ENCODE measurements at places on chromosomes 2 and 18. TPM values are rescaled to one million over a fixed set of nuclear protein-coding genes. Genes with fewer than 3 reads are reported as not detected.

CCDC121 gene
- 0.68 TPM for total RNA-seq

CABYR gene
- total RNA-seq: 1.6 TPM

ARL4C gene
- 65.1 TPM for total RNA-seq

GPR39 gene
- not detected for total RNA-seq

TRIB2 gene
- 5.1 TPM for total RNA-seq

DGUOK gene
- total RNA-seq: 97.1 TPM

REG3A gene
- total RNA-seq: not detected

CRYBA2 gene
- not detected for total RNA-seq

- H3K27ac ChIP-seq: no peak overlapping the region
- no peak for DNase-seq
- H3K4me3 ChIP-seq: no peak overlapping the region
- H3K36me3 ChIP-seq: no peaks in the 10 kb centered on the region
- peaks cover 3% of the 10 kb centered on the region for H3K27me3 ChIP-seq
Measured at GRCh38 chr2:94762600-94762999, 108.6 kb upstream of the TEKT4 start.

DNA sequence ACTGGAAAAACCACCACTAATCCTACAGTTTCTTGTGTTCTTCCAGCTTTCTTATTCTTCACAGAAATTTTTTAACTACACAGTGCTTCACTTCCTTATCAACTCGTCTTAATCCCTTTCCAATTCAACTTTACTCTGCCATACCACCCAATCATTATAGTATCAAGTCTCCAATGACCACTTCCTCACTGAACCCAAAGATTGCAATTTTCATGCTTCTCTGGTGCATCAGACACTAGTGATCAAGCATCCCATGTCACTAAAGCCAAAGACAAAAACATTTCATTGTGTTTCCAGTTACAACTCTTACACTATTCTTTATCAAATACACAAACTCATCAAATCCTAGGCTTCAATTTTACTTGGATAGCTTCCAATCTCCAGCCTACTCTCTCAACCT lies 9.5 kb downstream of the CHAC2 start:
- no peak overlapping the region for H3K4me3 ChIP-seq
- no peak for DNase-seq
- no peaks in the 10 kb centered on the region for H3K27me3 ChIP-seq

- H3K36me3 ChIP-seq: peaks cover 2% of the 10 kb centered on the region
- no peaks in the 10 kb centered on the region for H3K27me3 ChIP-seq
- DNase-seq: no peak
Measured at GRCh38 chr2:238484522-238485452, 58.1 kb downstream of the ASB1 start.

DNA sequence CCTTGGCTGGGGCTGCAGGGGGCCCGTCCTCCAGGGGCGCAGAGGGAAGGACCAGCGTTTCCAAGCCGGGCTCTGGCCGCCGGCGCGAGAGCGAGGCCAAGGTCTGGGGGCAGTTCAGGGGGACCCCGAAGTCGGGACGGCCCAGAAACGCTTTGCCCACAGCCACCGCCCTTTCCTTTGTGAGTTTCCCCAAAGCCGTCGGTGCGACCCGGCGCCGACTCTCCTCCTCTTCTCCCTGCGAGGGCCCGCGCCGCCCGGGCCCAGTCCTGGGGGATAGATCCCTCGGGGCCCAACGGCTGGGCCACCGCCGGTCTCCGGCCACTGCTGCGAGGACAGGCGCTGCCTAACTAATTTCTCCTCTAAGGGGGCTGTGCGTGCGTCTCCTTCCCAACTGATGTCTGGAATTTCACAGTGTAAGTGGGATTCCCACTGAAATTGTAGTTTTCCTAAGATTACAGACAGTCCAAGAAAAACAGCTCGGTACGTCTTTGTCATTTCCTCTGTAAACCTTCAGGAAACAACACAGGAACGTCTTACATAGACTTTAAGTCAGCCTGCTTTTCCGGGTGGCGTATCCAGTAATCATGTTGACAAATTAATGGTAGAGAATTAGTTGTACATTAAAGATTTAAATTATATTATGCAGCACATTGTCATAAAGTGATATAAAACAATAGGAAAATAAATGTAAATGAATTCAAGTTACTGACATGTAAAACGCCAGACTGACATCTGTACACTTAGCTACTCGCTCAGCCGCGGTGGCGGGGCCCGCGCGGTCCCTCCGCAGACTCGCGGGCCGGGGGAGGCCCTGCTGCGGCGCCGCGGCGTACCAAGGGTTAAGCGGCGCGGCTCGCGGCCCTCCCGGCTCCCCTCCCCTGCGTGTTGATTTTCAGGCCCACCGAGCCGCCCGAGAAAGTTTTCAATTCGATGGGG lies 139.4 kb upstream of the SIX3 start:
- peak overlapping the region; percentile 63 for H3K4me3 ChIP-seq
- no peak overlapping the region for H3K27ac ChIP-seq
- DNase-seq: peak; percentile 8
- peaks cover 99% of the 10 kb centered on the region for H3K27me3 ChIP-seq

DNA sequence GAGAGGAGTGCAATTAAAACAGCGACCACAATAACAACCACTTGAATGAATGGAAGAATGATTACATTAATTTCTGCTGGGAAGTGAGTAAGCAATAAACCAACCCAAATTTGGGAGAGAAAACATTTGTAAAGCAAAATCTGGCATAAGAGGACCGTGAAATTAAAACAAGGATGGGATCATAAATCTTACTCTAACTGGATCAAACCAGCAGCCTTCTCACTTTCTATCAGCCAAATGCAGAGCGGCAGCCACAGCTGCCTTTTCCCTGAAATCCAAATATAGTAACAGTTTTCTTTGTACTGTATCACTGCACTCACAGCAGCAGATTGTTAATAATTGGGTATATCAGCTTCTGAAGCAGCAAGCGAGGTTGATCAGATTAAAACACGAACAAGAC lies 245.2 kb upstream of the REG3G start:
- no peak for DNase-seq
- no peaks in the 10 kb centered on the region for H3K36me3 ChIP-seq
- H3K4me3 ChIP-seq: no peak overlapping the region
- no peaks in the 10 kb centered on the region for H3K27me3 ChIP-seq
- H3K4me1 ChIP-seq: no peaks in the 10 kb centered on the region
- no peak overlapping the region for H3K27ac ChIP-seq

DNA sequence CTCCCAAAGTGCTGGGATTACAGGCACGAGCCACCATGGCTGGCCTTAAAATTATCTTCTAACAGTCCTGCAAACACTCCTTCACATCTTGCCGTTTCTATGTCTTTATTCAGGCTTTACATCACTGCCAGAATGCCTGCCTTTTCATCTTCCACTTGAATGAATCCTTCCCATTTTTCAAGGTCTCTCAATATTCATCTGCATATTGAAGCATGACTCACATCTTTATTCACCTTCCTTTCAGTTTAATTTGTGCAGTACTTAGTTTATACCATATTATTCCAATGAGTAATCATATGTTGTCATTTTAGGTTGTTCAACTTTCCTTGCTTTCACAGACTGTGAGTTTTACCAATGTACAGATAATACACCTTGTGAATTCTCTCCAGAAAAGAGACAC lies 510.1 kb upstream of the PIK3C3 start:
- DNase-seq: no peak
- H3K27me3 ChIP-seq: peaks cover 3% of the 10 kb centered on the region
- no peaks in the 10 kb centered on the region for H3K36me3 ChIP-seq
- no peak overlapping the region for H3K27ac ChIP-seq
- no peaks in the 10 kb centered on the region for H3K4me1 ChIP-seq

GRCh38 chr2:222753251-222753824 lies 81.9 kb downstream of the MOGAT1 start:
- no peak for DNase-seq
- no peaks in the 10 kb centered on the region for H3K36me3 ChIP-seq
- no peaks in the 10 kb centered on the region for H3K27me3 ChIP-seq
- H3K4me3 ChIP-seq: no peak overlapping the region
- no peak overlapping the region for H3K27ac ChIP-seq

DNA sequence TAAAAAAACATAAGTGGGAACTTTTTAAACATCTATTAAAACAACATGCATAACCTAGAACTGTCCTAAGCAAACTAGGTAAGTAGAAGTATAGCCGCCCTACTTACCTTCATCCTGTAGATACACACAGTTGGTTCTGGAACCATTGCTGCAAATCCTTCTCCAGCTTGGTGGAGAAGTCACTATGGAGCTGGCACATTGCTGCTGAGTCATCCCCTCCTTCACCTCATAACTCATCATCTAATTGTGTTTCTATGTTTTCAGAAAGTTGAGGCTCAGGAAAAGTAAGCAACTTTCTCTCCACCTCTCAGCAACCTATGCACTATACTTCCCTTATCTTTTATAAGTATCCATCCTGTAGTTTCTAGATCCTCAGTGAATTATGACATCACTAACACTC lies 269.8 kb upstream of the MMADHC start:
- H3K27ac ChIP-seq: no peak overlapping the region
- H3K4me3 ChIP-seq: no peak overlapping the region
- H3K4me1 ChIP-seq: no peaks in the 10 kb centered on the region
- H3K36me3 ChIP-seq: no peaks in the 10 kb centered on the region
- H3K27me3 ChIP-seq: no peaks in the 10 kb centered on the region

- H3K27me3 ChIP-seq: no peaks in the 10 kb centered on the region
- H3K27ac ChIP-seq: no peak overlapping the region
- H3K4me3 ChIP-seq: no peak overlapping the region
- no peak for DNase-seq
- no peaks in the 10 kb centered on the region for H3K36me3 ChIP-seq
Measured at GRCh38 chr2:164368896-164369295, 252.4 kb downstream of the GRB14 start.

- no peaks in the 10 kb centered on the region for H3K27me3 ChIP-seq
- H3K36me3 ChIP-seq: no peaks in the 10 kb centered on the region
- no peak overlapping the region for H3K4me3 ChIP-seq
- no peak overlapping the region for H3K27ac ChIP-seq
- H3K4me1 ChIP-seq: peaks cover 8% of the 10 kb centered on the region
Measured at GRCh38 chr2:64338108-64338507, 115.9 kb upstream of the LGALSL start.

- no peak overlapping the region for H3K4me3 ChIP-seq
- H3K27me3 ChIP-seq: peaks cover 8% of the 10 kb centered on the region
- H3K4me1 ChIP-seq: no peaks in the 10 kb centered on the region
- no peaks in the 10 kb centered on the region for H3K36me3 ChIP-seq
- H3K27ac ChIP-seq: no peak overlapping the region
Measured at GRCh38 chr2:7378591-7378990, 461.4 kb downstream of the RNF144A start.

- no peaks in the 10 kb centered on the region for H3K36me3 ChIP-seq
- H3K4me3 ChIP-seq: no peak overlapping the region
- no peaks in the 10 kb centered on the region for H3K4me1 ChIP-seq
Measured at GRCh38 chr2:81981585-81981984, 1677.0 kb upstream of the LRRTM1 start.

DNA sequence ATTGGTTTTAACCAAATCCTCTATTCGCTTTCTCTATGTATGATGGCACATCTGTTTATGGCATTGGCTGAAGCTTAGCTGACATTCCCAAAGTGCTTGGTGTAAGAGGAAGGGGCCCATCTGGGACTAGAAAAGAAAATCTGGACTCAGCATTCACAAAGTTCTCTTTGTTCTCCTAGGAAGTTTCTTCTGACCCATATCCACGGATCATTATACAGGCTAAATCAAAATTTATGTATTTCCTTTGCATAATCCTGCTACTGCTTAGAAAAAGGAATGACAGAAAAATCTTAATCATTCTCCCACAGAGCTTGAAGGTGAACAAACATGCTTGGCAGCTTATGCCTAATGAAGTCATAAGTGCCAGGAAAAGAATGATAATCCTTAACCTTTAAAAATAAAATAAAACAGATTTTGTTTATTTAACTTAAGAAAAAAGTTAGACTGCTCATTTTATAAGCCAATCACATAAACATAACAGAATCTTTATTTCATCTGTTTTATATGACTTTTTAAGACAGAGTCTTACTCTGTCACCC lies 88.4 kb downstream of the NYAP2 start:
- no peak overlapping the region for H3K4me3 ChIP-seq
- H3K4me1 ChIP-seq: no peaks in the 10 kb centered on the region
- DNase-seq: no peak
- H3K36me3 ChIP-seq: no peaks in the 10 kb centered on the region
- peaks cover 8% of the 10 kb centered on the region for H3K27me3 ChIP-seq

DNA sequence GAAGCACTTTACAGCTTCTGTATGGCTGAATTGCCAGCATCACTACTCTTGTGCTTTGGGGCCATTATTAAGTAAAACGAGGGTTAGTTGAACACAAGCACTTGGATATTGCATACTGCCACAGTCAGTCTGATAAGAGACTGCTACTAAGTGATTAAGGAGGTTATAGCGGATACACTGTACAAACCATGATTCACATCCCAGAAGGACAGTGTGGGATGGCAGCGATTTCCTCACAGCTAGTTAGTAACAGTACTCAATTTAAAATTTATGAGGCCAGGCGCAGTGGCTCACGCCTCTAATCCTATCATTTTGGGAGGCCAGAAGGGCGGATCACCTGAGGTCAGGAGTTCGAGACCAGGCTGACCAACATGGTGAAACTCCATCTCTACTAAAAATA lies 2.6 kb upstream of the BMPR2 start:
- no peaks in the 10 kb centered on the region for H3K36me3 ChIP-seq
- H3K27ac ChIP-seq: no peak overlapping the region

DNA sequence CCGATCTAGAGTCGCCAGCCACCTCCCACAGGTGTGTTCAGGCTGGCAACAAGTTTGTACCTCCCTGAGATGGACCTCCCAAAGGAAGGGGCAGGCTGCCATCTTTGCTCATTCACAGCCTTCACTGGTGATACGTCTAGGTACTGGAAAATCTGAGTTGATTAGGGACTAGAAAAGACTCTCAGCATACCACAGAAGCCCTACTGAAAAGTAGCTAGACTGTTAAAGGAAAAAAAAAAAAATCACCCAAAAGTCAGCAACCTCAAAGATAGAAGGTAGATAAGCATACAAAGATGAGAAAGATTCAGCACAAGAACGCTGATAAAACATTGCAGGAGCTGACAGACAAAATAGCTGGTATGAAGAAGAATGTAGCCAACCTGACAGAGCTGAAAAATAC lies 128.6 kb upstream of the WDR75 start:
- peaks cover 20% of the 10 kb centered on the region for H3K36me3 ChIP-seq
- no peak for DNase-seq
- H3K27me3 ChIP-seq: no peaks in the 10 kb centered on the region
- peaks cover 55% of the 10 kb centered on the region for H3K4me1 ChIP-seq

- no peak overlapping the region for H3K27ac ChIP-seq
- H3K4me3 ChIP-seq: no peak overlapping the region
- H3K27me3 ChIP-seq: peaks cover 3% of the 10 kb centered on the region
- no peaks in the 10 kb centered on the region for H3K4me1 ChIP-seq
- no peaks in the 10 kb centered on the region for H3K36me3 ChIP-seq
Measured at GRCh38 chr18:25399554-25399953, 47.6 kb upstream of the ZNF521 start.

GRCh38 chr2:68362749-68363148 lies 2.3 kb upstream of the PLEK start:
- peak overlapping the region; percentile 79 for H3K27ac ChIP-seq
- no peak overlapping the region for H3K4me3 ChIP-seq
- H3K27me3 ChIP-seq: peaks cover 28% of the 10 kb centered on the region
- H3K36me3 ChIP-seq: no peaks in the 10 kb centered on the region
- no peak for DNase-seq
- H3K4me1 ChIP-seq: peaks cover 29% of the 10 kb centered on the region

GRCh38 chr2:10912076-10912731 lies 470 bp downstream of the KCNF1 start:
- no peaks in the 10 kb centered on the region for H3K36me3 ChIP-seq
- peaks cover 2% of the 10 kb centered on the region for H3K4me1 ChIP-seq
- no peak for DNase-seq
